ENCODE measurements at places on chromosomes 2 and 18.

GRCh38 chr2:7262727-7263126 lies 345.5 kb downstream of the RNF144A start:
- no peak for DNase-seq

DNA sequence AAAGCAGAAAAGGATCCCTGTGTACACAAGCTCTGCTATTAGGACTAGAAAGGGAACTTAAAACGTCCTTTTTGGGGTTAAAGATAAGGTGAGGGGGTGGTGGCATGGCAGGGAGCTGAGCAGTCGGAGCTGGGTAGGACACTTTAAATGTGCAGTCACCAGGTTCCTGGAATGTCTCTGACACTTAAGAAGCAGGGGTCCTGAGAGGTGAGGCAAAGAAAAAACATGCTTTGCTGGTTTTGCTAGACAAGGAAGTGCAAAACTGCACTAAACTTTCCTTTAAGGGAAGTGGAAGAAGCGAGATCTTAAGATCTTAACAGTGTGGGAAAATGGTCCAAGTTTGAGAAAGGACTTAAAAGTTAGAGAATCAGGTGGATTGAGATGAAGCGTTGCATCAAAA lies 99.5 kb upstream of the MAP3K20 start:
- no peak for DNase-seq

DNA sequence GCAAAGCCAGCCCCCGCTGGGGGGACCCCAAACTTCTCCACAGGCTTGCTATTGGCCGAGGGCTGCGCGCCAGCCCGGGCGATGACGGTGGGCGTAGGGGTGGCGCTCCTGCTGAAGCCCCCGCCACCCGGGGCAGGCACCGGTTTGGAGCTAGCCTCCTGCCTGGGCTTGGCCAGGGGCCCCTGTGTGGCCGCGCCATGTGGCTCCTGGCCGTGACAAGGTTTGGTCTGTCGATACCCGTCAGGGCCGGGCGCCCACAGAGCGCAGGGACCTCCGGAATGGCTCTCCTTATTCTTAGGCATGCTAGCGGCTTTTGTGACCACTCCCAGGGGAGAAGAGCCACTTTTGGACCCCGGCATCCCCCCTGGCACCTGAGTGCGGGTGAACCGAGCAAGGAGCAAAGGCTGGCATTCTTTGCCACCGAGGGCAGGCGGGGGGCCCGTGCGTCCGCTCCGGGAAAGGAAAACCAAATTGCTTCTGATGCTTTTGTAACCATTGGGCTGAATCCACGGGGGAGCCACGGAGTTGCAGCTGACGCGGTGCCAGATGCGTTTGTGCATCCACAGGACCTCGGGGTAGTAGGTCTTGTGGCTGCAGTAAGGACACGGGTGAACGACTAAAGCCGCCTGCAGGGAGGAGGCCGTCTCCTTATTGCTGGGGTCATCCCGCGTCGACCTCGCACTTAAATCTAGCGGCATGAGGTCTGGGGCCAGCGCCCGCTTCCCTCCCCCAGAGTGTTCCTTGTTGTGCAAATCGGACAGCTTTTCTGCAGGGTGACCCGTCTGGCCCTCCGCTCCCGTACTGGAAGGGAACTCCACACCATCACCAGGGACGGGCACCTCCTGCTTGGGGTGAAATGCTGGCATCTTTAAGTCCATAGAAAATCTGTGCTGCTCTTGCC lies 115.6 kb downstream of the ZNF516 start:
- no peak for DNase-seq

GRCh38 chr2:44967056-44967455 lies 25.6 kb downstream of the SIX3 start:
- no peak for DNase-seq

- DNase-seq: no peak
Observed at GRCh38 chr2:52976143-52976949, 791.3 kb upstream of the CHAC2 start.

- DNase-seq: peak; percentile 74
Observed at GRCh38 chr2:27217173-27218121, at the start of gene CAD. CAD (plus strand) TSS chr2:27217369; CDS start chr2:27217552, 183 bp downstream.

DNA sequence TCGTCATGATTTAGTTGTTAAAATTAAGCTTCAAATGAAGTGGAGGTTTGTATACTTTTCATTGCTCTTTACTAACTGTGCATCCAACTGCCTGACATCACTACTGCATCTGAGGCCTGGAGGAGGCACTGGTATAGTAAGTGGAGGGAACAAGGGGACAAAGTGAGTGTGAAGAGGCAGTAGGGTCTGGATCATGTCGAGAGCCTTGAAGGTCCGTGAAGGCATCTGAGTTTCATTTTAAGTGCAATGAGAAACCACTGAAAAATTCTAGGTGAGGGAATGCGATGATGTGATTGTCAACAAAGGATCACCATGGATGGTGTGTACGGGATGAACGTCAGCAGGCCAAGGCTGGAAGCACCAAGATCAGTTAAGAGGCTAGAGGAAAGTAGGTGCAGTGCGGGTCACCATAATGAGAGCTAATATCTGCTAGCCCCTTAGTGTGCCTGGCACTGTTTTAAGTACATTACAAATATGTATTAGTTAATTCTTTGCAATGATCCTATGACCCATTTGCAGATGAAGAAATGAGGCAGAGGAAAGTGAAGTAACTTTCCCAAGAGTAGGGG lies 96.1 kb downstream of the CABYR start:
- no peak for DNase-seq

DNA sequence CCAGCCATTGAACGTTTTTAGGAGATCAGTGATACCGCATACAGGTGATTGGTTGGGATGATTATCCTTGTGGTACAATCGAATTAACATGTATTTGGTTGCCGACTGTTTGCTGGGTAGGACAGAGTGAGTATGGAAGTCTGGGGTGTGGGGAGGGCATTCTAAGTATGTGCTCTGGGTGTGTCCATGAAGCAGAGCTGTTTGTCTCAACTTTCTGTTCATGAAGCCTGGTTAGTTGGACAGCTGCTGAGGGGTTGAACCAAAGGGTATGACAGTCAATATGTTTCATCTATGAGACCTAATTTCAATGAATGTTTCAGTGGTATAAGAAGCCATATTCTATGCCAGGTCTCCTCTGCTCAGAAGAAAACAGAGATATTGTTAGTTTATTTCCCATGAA lies 21.9 kb upstream of the SPTBN1 start:
- DNase-seq: no peak

DNA sequence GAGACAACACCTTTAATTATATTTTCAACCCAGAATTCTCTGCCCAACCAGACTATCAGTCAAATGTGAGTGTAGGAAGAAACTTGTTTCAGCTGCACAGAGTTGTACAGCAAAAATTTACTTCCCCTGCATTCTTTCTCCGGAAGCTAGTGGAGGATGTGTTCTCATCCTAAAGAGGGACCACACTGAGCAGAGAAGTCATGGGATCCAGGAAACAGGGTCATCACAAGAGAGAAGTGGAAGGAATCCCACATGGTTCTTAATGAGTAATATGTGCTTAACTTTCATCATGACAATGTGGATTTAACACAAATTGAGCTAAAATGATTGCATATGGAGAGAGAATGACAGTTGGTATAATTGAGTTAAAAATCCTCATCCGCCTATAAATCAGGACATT lies 78.2 kb downstream of the INPP4A start:
- DNase-seq: no peak

GRCh38 chr2:217893440-217893839 lies 109.4 kb downstream of the TNS1 start:
- DNase-seq: no peak

- DNase-seq: no peak
Observed at GRCh38 chr2:211800001-211800400, 738.6 kb downstream of the ERBB4 start.

- no peak for DNase-seq
Observed at GRCh38 chr2:102425441-102426132, 2.6 kb downstream of the IL18RAP start.

- DNase-seq: no peak
Observed at GRCh38 chr2:194054313-194054712, 1602.7 kb upstream of the SLC39A10 start.

GRCh38 chr18:51074605-51075004 lies 44.6 kb downstream of the SMAD4 start:
- DNase-seq: no peak

GRCh38 chr18:49459404-49460171 lies 857 bp downstream of the DYM start:
- no peak for DNase-seq

GRCh38 chr2:121089166-121089510 lies 195.9 kb downstream of the TFCP2L1 start:
- DNase-seq: no peak

DNA sequence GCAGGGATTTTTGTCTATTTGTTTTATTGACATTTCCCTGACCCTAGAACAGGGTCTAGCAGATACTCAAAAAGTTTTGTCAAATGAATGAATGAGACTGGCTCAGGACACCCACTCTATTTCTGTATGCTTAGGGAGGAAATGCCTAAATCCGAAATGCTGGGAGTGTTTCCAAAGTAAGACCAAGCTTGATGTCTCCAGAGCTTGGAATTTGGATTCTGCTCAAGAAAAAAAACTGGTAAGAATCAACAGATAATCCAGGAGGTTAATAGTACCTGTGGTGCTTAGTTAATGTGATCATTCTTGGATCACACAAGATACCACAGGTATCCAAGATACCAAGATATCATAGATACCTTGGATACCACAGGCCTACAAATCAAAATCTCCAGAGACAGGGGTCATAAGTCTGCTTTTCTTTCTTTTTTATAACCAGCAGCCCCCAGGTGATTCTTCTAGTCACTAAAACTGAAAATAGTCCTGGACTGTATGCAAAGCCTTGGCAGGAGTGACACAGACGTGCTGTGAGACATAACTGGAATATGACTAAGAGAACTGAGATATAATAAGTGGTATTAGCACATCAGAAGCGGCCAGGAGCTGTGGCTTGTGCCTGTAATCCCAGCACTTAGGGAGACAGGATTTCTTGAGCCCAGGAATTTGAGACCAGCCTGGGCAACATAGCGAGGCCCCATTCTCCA lies 39.9 kb upstream of the SP3 start:
- no peak for DNase-seq

GRCh38 chr2:118774458-118775133 lies 72.9 kb downstream of the EN1 start:
- no peak for DNase-seq

- DNase-seq: no peak
Observed at GRCh38 chr2:174585146-174585545, 12.5 kb downstream of the WIPF1 start.

- no peak for DNase-seq
Observed at GRCh38 chr2:67466734-67467133, 69.6 kb downstream of the ETAA1 start.

DNA sequence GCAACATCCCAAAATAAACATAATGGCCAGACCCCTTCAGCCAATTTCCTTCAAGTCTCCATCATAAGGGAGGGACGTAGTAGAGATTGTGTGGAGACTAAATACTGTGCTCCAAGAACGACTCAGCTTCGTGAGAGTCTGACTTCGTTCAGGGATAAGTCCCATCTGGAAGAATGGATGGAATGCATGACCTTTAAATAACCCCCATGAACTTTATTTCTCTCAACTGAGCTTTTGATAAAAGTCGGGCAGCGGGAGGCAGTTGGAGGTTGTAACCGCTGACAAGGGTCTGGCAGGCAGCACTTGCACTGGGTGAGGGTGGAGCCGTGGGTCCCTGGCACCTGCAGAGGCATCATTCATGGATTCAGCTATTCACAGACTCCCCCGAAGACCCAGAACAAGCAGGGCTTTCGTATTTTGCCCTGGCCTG lies 115.9 kb downstream of the ZFP36L2 start:
- DNase-seq: no peak

DNA sequence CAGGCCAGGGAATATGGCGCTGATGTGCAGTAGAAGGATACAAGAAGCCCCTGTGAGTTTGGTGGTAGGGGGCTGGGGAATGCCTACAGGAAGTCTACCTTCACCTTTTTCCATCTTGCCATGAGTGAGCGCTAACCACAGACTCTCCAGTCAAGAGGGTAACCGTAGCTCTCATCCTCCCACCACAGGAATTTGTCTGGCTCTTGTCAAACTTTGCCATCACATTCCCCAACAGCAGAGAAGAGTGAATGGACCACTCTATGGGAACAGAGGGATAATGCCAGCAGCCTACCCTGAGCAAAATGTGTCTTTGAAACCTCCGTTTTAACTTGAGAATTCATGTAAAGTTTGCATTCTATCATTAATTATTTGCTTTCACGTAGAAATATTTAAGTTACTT lies 168.3 kb downstream of the NRP2 start:
- DNase-seq: no peak

DNA sequence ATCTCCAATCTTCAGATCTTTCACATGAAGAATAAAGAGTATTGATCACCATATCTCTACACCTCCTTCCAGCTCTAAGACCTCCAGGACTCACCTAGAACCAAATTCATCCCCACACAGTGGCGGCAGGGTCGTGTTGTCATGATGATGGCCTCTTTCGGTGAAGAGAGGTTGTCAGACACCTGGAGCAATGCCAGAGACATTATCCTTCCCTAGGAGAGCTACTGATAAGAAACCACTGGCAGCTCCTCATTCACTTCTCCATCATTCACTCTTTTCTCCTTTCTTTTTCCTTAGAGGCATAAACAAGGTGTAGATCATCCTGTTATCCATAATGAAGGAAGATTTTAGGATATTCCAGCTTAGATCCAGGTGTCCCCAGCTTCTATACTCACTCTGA lies 197.9 kb upstream of the TNP1 start:
- DNase-seq: no peak

DNA sequence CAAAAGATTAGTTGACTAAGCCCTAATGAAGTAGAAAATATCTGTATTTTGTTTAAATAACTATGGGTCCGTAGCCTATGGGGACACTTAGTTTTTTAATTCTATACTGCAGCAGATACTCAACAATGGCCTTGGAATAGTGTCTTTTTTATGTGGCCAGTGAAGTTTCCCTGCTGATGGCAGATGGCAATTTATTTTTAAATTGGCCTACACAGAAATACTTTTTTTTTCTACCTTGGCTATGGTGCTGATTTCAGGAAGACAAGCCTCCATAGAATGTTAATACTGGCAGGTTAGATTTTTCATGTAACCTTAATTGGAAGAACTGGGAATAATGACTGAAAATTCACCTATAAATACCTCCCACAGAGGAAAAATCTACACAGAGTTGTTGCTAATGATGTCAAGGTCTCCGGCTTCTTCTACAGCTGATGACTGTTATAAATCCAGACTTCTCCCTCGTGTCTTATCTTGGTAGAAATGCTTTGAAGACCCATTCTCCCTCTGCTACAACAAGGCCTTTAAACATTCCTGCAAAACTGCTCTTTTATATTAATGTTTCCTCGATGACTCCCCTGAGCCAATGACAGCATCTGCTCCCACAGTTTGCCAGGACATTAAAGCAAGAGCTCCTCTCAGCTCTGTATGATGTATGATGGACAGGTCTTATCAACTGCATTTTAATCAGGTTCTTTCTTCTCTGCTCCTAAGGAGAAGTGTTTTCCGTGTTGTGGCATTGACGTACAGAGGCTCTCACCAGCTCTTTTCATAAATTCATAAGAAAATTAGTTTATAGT lies 29.1 kb upstream of the FAM98A start:
- no peak for DNase-seq

- DNase-seq: no peak
Observed at GRCh38 chr2:187379869-187380268, 68.2 kb downstream of the CALCRL start.

DNA sequence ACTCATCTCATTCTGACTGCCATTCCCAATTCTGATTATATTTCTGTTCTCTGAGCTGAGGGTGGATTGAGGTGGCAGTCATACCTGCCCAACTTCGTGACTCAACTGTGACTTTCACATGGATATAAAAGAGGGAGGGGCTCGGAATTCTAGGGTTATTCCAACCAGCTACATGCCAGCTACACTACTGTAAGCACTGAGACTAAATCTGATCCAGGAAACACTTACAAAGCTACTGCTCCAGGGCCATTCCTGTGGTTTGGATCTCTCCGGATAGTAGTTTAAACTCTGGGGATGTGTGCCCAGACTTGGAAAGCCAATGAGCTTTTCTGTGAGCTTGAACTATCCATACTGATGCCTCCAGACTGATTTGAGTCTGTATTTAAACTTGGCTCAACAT lies 7.9 kb downstream of the MAP2 start:
- DNase-seq: no peak

Data from NCI-H2081 treated with DMSO at 0.1 percent for 48 hours (cell line).